ENCODE measurements at places on chromosomes 11 and 22.
A peak's percentile ranks its signal among the peaks of the same experiment; 100 is the strongest.

GRCh38 chr11:6646918-6647679, 8.5 kb downstream of the DCHS1 start:
- DNase-seq: no peak

GRCh38 chr11:83558281-83558680, 272.1 kb upstream of the CCDC90B start:
- DNase-seq: no peak

DNA sequence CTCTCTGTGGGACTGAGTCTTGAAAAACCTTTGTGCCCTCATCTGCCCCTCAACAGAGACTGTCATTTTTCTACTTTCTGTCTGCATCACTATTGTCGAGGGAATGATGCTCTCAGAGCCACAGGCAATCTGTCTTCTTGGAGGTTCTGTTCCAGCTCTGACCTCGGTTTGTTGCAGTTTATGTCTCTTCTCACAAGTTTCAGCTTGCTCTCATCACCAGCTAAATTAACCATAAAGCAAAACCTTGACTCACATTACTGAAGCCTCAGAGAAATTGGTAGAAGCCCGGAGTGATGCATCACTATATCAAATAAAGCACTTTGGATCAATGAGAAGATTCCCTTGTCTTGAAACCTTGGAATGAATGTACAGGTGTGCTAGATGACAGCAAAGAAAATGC, 60.6 kb upstream of the BLID start:
- no peak for DNase-seq

- no peak for DNase-seq
Measured at GRCh38 chr22:20572132-20572802, 64.9 kb downstream of the MED15 start.

- DNase-seq: no peak
Measured at GRCh38 chr11:11459578-11459977, 106.5 kb upstream of the CSNK2A3 start.

- DNase-seq: no peak
Measured at GRCh38 chr11:131522851-131523250, 152.4 kb downstream of the NTM start.

- no peak for DNase-seq
Measured at GRCh38 chr11:78651923-78652842, 77.5 kb upstream of the NARS2 start.

DNA sequence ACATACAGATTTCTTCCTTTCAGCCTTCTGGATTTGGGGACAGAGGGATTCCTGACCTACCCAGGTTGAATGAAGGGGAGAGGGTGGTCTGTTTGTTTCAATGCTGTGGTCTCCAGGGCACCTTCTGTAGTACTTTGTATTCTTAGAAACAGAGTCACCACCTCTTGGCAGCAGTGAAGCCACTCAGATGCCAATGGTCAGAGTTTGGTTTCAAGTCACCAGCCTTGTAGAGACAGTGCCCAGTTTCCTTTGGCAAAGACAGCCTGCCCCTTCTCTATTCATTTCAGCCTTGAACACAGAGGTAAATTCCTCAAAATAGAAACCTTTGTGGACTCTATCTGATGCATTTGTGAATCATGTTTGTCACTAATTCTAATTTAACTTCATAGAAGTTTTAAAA, 111.7 kb upstream of the RASSF10 start:
- DNase-seq: no peak

DNA sequence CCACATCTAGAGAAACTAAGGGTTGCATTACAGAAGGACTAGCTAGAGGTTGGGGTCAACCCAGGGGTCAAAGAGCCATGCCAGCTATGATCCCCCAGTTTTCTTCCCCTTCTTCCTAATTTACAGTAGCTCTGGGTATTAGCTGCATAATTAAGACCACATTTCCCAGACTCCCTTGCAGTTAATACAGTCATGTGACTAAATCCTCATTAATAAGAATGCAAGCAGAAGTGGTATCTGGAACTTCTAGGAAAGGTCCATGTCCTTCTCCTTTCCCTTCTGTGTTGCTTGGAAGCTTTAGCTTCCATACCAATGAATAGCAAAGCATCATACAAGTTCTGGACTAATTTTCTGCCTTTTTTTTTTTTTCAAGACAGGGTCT, 19.1 kb upstream of the LMO2 start:
- no peak for DNase-seq

GRCh38 chr11:28838741-28839140, 730.6 kb downstream of the METTL15 start:
- no peak for DNase-seq

DNA sequence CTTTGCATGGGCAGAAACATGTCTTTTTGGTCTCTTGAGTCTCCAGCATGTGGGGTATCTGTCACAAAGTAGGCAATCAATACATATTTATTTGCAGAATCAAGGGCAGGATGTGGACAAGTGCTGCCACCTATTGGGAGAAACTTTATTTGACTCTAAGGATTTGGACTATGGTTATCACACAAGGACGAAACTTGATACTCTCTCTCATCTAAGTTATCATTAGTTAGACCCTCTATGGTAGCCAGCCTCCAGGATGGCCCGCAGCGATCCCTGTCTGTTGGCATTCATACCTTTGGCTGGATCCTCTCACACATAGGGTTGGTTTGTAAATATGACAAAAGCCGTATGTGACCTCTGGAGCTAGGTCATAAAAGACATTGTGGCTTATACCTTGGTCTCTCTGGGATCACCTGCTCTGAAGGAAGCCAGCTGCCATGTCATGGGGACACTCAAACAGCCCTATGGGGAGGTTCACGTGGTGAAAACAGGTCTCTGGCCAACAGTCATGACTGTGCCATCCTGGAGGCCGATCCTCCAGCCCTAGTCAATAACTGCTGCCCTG, 1.1 kb upstream of the FBXO7 start:
- peak; percentile 47 for DNase-seq

DNA sequence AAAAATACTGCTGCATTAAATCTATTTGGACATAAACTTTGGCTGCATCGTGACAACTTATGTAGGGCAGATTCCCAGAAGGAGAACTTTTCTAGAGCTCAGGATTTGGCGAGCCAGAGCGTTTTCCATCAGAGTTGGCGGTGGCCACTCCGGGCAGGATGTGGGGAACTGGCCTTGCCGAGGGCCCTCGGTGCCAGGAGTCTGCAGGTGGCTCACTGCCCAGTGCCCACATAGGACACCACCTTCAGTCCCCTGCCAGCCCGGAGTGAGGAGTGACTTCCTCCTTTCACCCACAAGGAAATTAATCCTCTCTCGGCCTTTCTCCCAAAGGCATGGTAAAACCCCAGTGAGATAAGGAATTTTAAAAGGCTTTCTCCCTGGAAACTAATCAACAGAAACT, 1.6 kb upstream of the LGALS2 start:
- no peak for DNase-seq

DNA sequence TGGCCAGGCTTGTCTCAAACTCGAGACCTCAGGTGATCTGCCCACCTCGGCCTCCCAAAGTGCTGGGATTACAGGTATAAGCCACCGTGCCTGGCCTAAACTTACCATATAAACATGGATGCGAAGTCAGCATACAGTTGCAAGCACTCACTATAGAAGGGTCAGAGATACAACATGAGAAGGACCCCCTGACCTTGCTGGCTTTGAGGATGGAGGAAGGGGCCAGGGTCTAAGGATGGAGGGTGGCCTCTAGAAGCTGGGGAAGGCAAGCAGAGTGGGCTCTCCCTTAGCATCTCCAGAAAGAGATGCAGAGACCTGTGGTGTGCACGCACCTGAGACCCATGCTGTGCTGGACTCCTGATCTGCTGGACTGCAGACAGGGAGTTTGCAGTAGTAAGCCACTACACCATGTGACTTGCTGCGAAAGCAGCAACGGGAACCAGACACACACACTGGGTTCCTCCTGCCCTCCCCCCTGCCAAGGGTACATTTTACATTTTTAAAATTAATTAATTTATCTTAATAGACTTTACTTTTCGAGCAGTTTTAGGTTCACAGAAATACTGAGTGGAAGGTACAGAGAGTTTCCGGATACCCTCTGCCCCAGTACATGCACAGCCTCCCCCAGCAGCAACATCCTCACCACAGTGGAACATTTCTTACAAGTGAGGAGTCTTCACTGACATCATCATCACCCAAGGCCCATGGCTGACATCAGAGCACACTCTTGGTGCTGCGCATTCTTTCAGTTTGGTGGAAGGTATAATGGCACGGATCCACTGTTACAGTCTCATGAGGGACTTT, 170.1 kb upstream of the B3GAT1 start:
- no peak for DNase-seq

DNA sequence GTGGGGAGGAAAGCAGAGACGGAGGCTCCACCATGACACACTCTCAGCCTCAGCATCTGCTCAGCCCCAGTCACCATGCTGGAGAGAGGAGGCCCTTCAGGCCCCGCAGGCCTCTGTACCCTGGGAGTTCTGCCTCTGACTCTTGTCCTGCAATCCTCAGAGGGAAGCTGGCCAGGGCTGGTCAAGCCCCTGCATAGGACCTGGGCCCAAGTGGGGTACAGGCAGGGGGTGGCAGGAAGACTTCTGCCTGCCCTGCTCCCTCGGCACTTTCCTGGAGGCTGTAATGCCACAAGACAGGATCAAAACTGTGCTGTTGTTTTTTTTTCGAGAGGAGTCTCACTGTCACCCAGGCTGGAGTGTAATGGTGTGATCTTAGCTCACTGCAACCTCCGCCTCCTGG, 33.7 kb downstream of the LRRC74B start:
- no peak for DNase-seq

- DNase-seq: no peak
Measured at GRCh38 chr11:30705913-30706675, 119.9 kb upstream of the MPPED2 start.

DNA sequence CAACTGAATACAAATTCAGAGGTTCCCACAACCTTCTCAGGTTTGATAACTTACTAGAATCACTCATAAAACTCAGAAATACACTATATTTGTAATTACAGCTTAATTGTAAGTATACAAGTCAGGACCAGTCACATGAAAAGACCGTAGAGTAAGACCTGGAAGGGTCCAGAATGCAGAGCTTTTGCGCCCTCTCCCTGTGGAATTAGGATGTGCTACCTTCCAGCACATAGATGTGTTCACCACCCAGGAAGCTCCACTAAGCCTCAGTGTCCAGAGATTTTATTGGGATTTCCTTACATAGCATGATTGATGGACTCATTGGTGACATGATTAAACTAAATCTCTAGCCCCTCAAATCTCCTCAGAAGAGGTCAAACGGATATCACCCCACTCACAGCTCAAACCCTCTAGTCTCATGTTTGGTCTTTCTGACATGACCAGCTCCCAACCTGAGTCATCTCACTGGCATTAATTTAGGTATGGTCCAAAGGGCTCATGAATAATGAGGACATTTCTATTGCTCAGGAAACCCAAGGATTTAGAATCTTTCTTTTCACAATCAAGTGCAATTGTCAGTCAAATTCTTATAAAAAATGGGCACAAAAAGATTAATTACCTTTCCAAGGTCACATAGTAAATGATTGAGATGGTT, 77.2 kb upstream of the UBASH3B start:
- DNase-seq: no peak

DNA sequence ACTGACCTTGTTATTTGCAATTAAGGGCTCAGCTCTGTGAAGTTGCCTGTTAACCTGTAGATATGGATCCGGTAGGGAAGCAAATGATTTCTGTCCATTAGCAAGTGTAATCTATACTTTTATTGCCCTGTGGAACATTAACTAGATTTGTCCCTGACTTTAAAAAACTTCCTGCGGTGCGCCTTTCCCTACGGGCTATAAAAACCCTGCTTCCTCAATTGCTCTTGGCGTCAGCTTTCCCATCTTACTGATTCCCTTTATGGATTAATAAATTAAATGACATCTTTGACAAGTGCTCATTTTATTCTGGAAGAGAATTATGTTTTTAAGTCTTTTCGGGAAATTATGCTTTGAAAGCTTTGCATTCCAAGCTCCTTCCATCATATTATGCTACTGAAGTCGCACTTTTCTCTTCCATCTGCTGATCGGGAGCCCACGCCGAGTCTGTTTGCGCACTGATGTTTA, 18.3 kb upstream of the CLMP start:
- DNase-seq: no peak

- no peak for DNase-seq
Measured at GRCh38 chr22:42410708-42411107, 21.5 kb downstream of the NFAM1 start.

- DNase-seq: no peak
Measured at GRCh38 chr11:65857500-65857852, 504 bp downstream of the CFL1 start.

Measured in NCI-H510A treated with DMSO at 0.1 percent for 48 hours (cell line).